ENCODE measurements at places on chromosomes 11 and 22.

DNA sequence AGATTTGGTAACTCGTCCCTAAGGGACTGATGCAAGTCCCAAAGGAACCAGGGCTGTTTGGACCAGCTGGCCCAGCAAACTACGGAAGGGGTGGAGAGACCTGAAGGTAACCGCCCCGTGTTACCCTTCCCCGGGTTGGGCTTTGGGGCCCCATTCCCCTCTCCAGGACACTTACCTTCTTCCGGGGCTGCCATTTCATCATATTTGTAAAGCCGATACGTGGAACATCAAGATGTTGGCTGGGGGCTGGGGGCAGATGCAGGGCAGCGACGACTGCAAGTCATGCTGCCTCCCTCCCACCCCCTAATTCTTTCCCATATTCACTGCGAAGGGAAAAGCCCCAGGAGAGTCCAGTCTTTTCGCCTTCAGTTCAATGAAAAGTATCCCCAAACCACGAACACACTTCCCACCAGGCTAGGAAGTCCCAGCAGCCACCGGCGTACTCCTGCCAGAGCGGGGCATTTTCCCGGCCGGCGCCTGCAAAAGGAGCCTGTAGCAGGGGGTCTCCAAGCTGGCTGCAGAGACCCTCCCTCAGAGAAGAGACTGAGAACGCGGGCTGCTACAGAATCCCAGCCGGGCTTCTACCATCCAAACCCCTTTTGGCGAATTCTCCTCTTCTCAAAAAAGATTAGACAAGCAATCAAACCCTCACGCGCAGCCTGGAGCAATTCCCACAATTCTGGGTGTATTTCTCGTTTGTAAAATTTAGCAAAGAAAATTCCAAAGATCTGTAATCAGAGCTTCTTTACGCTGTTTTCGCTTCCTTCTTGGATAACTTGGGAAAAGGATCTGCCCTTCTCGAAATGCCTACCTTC, 236.7 kb downstream of the TTC28 start:
- DNase-seq = no peak

GRCh38 chr11:16126362-16126761, 230.0 kb downstream of the SOX6 start:
- no peak for DNase-seq

GRCh38 chr11:120657306-120658070, 145.9 kb downstream of the GRIK4 start:
- DNase-seq = no peak

DNA sequence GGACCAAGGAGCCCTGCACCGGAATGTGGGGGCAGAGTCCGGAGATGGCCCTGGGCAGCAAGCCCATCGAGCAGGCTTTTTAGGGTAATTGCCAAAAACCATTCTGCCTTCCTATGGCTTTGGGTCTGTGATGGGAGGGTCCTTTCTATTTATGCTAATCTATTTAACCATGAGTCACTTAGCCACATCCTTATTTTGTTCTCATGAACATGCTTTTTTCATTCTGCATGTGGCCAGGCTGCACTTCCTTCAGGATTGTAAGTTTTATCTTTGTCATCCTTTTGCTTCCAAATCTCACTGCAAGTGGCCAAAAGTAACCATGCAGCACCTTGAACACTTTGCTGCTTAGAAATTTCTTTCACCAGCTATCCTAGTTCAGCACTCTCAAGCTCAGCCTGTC, 88.3 kb downstream of the EFCAB6 start:
- DNase-seq = no peak

DNA sequence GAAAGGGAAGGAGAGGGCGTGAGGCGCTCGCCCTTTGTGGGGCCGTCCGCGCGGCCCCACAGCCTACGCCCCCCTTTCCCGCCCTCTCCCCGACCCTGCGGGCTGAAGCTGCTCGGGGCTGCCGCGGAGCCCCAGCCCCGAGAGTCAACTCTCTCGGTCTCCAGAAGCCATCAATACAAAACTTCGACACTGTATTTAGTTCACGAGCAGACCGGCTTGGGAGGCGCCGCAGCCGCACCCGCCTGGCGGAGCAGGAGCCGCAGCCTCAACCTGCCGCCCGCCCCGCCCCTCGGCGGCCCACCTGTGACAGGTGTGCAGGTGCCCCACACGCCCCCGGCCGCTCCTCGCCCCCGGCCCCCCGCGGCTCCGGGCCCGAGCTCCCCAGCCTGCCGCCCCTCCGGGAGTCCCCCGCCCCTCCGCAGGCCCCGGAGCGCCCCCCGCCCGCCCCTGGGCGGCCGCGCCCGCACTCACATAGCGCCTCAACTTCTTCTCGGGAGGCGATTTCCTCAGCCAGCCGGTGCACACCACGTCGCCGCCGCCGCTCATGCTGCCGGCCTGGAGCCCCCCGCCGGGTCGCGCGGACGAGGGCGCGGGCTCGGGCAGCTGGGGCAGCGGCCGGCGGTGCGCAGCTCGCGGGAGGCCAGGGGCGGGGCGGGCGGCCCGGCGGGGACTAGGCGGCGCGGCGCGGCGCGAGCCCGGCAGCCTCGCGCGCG, at the start of gene GAB2:
TSS of gene GAB2 (minus strand) at position 646 of the 713 bp plus-strand sequence. CDS start at position 546, 100 bp downstream.
- no peak for DNase-seq

DNA sequence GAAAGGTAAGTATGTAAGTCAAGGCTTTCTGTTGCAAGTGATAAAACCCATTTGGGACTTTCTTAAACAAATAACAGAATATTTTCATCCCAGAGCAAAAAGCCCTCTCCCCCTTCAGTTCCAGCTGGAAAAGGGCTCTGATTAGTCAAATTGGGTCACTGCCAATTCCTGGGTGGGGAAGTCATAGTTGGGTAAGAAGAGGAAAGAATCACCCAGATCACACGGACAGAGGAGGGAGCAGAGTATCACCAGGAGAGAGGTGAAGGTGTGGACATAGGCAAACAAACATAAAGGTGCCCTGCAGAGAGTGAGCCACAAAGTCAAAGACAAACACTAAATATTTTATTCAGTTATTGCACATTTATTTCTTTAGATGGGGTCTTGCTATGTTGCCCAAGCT, 36.3 kb upstream of the SORL1 start:
- no peak for DNase-seq

GRCh38 chr22:30695351-30695851, 727 bp downstream of the OSBP2 start:
- no peak for DNase-seq

- DNase-seq = no peak
Observed at GRCh38 chr22:23752090-23752691, 1.3 kb upstream of the ZNF70 start.

- DNase-seq = no peak
Observed at GRCh38 chr11:92302770-92303169, 78.2 kb downstream of the FAT3 start.

GRCh38 chr11:19848219-19848618, 135.6 kb downstream of the NAV2 start:
- no peak for DNase-seq

GRCh38 chr11:68935516-68936357, 32.0 kb downstream of the IGHMBP2 start:
- DNase-seq = no peak

- no peak for DNase-seq
Observed at GRCh38 chr22:40593460-40594273, 42.9 kb downstream of the MRTFA start.

DNA sequence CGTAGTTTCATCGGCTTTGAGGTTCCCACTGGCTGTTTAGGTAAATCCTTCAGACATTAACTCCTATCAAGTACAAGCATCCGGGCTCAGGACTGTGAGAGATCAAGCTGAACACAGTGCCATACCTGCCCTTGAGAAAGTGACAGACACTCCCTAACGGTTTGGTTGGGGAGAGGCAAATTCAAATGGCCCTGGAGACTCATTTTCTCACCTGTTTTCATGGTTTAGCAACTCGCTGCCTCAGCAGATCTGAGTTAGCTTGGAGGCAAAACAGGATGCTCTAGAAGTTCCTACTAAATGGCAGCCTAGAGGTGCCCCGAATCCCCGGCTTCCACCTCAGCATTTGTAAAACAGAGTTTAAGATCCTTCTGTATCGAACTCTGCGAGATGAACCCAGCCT, 3.6 kb upstream of the FBXO3 start:
- DNase-seq = no peak

- DNase-seq = no peak
Observed at GRCh38 chr22:28791841-28792490, 8.4 kb downstream of the XBP1 start.

- no peak for DNase-seq
Observed at GRCh38 chr11:13761716-13762115, 93.2 kb downstream of the FAR1 start.

DNA sequence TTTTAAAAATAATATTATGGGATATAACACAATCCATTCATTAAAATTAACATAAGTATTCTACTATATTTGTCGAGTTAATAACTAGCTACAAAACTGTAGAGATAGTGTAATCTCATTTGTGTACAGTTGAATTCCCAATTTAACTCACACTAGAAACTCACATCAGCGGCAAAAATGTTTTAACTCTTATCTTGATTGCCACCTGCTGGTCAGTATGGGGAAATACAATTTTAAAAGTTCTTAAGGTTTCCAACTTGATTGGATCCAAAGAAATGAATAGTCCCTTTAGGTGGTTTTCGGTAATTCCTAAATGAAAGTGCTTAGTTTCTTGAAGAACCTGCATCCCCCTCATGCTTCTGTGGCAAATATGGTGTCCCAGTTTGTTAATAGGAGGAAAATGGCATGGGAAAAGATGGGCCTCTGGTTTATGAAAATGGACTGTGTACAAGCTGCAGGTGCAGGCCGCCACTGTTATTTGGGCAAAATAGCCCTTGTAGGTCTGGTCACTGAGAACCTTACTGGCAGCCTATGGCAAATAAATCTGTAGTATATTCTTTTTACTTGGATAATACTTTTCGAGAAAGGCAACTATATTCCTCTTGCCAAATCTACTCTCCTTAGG, 33.7 kb upstream of the SLC17A6 start:
- no peak for DNase-seq

DNA sequence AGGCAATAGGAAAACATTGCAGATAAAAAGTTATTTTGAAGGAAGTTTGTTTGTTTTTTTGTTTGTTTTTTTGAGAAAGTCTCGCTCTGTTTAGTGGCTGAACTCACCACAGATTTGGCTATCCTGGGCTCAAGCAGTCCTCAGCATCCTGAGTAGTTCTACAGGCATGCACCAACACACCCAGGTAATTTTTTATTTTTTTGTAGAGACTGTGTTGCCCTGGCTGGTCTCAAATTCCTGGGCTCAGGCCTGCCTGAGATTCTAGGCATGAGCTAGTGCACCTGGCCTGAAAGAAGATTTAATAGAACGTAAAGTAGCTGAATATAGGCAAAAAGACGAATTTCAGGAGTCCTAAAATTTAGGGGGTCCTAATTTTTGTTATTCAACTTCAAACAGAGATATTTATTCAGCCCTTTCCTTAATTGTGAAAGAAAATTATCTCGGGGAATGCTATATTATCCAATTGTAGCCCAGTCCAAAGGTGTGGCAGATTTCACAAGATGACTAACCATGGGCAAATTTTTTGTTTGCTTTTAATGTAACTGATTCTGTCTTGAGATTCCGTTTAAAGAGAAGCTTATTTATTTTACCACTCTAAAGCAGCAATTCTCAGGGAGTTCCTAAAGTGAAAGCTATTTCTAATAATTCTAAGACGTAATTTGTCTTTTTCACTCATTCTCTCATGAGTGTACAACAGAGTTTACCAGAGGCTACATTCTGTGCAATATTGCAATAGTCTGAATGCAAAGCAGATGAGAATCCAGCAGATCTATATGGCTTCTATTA, 940 bp downstream of the IL18 start:
- DNase-seq = no peak

DNA sequence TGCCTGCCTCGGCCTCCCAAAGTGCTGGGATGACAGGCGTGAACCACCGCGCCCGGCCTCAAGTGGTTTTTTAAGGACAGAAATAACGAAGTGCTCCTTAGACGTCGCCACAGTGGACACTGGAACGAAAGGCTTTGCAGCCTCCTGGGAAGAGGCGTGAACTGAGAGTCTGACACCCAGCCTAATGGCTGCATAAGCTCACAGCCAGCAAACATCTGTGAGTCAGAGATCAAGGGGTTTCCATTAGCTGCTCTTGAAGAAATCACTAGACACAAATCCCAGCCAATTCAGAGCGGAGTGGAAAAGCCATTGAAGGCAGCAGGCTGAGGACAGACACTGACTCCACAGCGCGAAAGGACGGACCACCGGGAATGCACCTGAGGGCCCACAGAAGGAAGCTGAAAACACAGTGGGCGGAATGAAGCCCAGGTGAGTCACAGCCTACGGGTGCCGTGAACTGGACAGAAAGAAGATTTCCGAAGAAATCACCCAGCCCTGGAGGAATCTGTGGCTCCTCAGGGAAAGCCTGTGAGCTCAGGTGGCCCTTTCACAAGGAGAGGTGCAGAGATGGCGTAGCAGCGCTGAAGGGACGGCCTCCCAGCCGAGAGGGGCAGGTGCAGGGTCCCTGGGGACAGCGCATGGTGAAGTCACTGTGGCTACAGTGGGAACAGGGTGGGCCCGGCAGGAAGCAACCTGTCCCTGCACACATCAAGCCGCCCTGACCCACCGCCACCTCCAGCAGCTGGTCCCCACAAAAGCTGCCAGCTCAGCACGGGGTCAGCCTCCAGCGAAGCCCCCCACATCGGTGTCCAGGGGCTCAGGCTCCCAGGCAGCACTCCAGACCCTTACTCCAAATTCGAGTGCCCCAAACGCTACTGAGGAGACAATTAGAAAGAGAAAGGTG, 11.6 kb downstream of the LMNTD2 start:
- no peak for DNase-seq

- no peak for DNase-seq
Observed at GRCh38 chr11:47109051-47109726, 67.5 kb downstream of the ARFGAP2 start.

DNA sequence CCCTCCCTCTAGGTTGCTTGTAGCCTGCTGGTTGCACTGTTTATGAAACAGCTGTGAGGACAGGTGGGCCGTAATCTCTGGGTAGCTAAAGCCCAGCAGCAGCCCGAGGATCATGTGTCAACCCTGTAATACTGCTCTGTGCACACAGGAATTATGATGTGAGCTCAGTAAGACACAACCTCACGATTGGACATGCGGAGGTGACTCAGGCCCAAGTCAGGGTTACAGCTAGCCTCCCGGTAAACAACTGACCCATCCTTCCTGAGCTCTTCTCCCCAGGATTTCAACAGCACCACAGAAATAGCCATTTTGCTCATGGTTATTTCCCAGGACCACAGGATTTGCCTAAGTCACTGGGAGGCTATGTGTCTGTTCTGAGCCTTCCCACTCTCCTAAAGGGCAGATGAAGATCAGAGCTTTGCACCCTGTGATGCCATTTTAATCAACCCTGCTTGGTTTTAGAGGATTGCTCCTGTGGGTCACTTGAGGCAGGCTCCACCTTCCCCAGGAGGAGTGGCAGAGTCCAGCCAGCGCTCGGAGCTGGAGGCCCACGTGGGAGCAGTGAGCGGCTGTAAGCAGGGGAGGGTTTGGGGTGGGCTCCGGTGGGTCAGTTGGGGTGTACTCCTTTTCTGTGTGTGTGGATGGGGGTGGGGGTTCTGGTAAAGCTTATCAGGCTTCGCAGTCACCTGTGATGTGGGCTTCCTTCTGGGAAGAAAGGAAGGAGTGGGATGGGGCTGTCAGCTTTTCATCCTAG, at the start of gene AMPD3:
TSS of gene AMPD3 (plus strand) at position 387 of the 754 bp plus-strand sequence. CDS start 6,256 bp downstream, outside the sequence.
- no peak for DNase-seq

DNA sequence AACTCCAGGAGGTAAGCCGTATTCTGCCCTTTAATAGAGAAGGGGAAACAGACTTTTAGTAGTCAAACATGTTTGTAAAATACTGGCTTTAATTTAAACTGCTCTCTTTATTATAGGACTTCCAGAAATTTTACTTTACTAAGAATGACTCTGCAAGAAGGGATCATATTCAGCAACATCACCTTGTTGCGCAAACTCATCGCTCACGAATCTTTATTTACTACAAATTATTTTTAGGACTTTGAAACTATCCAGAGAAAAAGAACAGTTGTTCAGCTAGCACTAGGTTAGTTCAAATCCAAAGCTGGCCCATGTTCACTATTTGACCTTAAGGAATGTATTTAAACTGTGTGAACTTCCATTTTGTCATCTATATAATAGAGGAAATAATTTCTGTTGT, 498.3 kb upstream of the TENM4 start:
- no peak for DNase-seq

All from activated CD4-positive, CD25-positive, alpha-beta regulatory T cell treated with anti-CD3 and anti-CD28 coated beads, Interleukin-2, amount 50 U/mL, for 16 hours (primary cell).